ENCODE measurements at places on chromosomes 1 and 21.

- DNase-seq, result peak; percentile 46
Observed at GRCh38 chr1:37484325-37485051, 10.1 kb downstream of the ZC3H12A start.

- no peak for DNase-seq
Observed at GRCh38 chr1:197811769-197812168, 36.5 kb upstream of the DENND1B start.

DNA sequence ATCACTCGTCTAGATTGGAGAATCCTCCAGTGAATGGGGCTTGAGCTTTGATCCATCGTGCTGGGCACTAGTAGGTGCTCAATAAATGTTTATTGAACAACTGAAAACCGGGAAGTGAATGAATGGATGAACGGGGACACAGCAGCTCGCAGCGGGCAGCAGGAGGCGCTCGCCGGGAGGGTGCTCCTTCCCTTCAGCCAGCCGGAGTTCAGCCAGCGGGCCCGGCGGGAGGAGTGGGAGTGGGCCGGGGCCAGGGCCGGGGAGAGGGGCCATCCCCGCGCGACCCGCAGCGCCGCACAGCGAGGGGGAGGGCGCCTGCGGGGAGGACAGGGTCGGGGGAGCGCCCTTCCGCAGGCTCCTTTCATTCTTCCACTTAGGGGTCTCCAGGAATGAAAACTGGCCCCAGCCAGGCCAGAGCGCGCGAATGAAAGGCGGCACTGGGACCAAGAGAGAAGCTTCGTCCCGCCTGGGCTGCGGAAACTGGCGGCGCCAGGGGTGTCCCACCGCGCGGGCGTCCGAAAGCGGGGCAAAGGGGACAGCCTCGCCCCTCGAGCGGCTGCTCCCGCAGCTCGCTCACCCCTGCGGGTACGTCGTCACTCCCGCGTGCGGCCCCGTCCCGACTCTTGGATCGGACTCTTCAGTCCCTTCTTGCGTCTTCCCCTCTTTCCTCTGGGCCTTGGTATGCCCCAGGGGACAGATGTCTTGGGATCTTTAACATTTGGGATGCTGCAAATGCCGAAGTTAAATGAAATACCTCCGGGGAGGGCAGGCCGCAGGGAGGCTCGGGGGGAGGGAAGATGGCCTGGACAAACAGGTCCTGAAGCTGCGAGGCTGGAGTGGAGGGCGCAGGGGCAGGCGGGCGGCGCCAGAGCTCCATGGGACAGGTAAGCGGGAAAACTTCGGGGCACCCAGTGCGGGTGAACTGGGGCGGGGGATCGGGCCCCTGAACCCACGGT is 3.6 kb upstream of the INAVA start:
- peak; percentile 89 for DNase-seq

DNA sequence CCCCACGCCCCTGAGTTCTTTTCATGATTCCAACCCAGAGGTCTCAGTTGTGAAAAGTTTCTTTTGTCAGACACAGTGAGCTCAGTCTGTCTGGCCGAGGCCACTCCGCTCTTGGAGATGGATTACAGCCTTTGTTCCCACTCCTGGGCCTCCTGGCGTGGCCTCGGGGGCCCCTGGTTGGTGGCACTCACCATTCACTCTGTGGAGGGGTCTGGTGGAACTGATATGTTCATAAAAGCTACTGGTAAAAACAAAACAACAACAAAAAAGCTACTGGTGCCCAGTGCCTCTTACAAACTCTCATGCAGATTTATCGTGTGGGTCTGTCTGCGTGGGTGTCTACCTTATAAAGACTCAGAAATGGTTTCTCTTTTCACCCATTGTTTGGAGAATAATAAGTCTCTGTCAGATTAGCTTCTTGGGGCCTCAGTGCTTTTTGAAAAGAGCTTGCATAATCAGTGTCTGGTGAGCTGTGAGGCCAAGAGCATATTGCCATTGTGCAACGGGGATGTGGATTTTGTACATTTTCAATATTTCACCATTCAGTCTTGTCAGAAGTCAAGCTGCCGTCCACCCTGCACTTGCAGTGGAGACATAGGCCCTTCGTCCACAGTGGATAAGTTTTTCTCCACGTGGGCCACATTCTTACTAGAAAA is 86.7 kb downstream of the GALNT2 start:
- DNase-seq, result no peak
